ENCODE measurements at places on chromosomes 7 and 10.

DNA sequence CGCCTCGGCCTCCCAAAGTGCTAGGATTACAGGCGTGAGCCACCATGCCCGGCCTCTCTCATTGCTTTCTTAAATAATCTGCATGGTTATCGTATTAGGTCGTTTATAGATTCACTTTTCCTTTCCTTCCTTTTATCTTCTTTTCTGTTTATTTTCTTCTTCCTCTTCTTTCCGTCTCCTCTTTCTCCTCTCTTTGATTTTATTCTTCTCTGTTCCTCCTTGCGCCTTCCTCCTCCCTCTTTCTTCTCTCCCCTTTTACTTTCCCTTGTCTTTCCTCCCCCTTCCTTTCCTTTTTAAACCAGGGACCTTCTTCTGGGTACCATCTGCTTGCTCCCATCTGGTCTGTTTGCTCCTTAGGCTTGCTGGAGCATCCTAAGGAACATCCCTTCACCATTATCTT lies 18.6 kb downstream of the MLLT10 start:
- DNase-seq, result no peak

DNA sequence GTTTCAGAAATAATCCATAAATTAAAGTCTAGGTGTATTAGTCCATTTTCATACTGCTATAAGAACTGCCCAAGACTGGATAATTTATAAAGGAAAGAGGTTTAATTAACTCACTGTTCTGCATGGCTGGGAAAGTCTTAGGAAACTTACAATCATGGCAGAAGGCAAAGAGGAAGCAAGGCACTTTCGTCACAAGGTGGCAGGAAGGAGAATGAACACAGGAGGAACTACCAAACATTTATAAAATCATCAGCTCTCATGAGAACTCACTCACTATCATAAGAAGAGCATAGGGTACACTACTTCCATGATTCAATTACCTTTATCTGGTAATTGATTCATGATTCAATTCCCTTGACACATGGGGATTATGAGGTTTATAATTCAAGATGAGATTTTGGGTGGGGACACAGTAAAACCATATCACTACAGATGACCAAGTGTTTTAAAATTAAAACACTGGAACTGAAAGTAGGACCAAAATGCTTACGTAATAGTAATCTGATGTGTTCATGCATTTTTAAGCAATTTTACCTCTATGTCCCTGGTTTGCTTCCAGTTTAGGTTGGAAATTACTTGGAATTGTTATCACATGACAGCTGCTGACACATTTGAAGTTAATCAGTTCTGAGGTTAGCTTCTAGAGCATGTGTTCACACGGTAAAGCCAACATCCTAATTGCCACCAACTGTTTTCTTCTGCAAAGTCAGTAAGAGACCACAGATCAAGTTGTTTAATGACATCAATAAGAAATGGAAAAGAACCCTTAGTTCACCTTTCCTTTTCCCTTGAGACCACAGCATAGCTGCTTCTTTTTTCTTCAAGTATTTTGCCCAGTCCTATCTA lies 48.4 kb upstream of the SEMA3C start:
- DNase-seq, result peak; percentile 71

DNA sequence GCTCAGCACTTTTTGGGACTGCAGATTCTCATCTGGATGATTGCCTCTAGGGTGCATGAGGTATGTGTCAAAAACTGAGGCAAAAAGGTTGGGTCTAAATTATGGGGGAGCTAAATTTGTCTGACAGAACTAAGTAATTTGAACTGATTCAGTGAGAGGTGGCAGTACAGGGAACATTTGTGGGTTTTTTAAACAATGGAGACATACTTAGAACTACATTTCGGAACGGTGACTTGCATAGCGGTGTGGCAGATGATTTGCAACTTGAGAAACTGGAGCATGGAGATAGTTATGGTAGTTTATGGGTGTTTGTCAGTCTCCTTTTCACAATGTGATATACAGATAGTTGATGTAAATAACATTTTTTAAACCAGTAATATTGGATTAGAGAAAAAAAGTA lies 14.6 kb downstream of the TBC1D12 start:
- no peak for DNase-seq

DNA sequence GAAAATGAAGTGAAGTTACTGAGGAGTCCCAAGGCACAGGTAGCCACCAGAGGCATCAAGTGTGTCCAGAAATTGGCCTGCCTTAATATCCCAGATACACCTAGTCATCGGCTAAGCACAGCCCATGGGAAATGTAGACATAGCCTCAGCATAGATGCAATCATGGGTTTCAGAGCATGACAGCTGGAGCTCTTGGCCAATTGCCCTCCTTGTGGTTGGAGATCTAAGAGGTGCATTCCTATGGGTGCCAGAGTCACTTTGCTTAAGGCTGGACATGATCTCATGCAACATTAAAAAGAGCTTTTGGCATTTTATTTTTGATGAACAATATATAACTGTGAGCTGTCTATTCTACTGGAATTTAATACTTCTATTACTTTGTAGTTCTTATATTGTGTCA lies 758.0 kb upstream of the LRRTM3 start:
- no peak for DNase-seq
